T1000 (cell line): ENCODE measurements at places on chromosomes 13 and 19.

- no peak for DNase-seq
Measured at GRCh38 chr19:44050740-44051649, 841 bp upstream of the ZNF223 start.

GRCh38 chr13:77800219-77800618 lies 102.7 kb downstream of the SLAIN1 start:
- no peak for DNase-seq

DNA sequence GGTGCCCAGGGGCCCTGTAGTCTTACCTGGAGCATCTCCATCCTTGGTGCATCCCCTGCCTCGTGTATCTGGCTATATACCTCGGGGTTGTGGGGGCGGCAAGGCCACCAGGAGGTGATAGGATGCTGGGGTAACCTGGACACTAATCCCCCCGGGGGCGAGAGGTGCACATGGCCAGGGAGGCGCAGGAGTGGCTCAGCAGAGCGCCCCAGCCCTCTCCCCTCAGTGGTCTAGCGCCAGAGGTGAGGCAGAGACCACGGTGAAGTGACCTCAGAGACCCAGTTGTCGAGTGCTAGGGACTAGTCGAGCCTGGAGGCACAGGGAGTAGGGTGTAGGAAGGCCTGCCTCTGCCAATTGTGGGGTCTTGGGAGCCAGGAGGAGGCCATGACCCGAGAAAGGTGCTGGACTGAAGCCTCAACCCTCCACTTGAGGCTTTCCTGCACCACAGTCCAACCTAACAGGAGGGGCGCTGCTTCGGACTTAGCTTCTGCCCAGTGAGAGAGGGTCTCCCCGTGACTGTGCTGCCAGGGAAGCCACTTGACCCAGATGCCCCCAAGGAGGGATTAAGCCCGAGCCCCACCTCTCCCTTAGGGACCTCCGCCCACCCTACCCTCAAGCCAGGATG lies at the start of gene LHB:
LHB (minus strand) TSS at position 51 of the 625 bp plus-strand sequence; CDS start at position 41, 10 bp downstream.
- no peak for DNase-seq

GRCh38 chr13:113272701-113273181 lies 24.3 kb upstream of the LAMP1 start:
- no peak for DNase-seq

GRCh38 chr13:63463782-63464610 lies 2048.3 kb upstream of the PCDH20 start:
- DNase-seq, result no peak

DNA sequence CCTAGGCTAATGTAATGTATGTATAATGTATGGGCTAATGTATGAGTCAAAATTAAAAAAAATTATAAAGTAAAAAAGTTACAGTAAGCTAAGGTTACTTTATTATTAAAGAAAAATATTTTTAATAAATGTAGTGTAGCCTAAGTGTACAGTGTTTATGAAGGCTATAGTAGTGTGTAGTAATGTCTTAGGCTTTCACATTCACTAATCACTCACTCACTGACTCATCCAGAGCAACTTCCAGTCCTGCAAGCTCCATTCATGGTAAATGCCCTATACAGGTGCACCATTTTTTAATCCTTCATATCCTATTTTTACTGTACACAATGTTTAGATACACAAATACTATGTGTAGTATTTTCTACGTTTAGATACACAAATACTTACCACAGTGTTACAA lies 1.8 kb upstream of the TMEM272 start:
- DNase-seq, result no peak
